ENCODE measurements at places on chromosomes 3 and 15.

DNA sequence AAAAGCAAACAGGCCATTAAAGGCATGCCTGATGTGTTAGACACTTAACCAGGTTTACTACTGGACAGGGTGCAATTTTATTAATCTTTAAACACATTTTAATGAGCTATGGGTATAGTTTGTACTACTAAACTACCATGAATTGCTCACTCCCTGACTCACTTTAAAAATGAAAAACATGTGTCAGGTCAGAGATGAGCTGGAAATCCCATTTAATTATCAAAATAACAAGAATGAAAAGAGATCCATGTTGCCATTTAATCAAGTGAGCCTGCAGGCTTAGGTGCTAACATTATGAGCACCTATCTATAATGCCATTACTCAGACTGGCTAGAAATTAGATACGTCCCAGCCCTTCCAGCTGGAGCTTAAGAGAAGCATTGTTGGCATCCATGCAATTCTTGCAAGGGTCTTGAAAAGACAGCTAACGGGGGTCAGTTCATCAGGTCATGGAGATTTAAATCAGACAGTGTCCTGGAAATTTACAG, 224.4 kb downstream of the THRB start:
- DNase-seq = no peak

GRCh38 chr3:177523067-177523675, 325.9 kb upstream of the TBL1XR1 start:
- DNase-seq = no peak

GRCh38 chr3:26752466-26752865, 129.9 kb downstream of the LRRC3B start:
- DNase-seq = no peak

DNA sequence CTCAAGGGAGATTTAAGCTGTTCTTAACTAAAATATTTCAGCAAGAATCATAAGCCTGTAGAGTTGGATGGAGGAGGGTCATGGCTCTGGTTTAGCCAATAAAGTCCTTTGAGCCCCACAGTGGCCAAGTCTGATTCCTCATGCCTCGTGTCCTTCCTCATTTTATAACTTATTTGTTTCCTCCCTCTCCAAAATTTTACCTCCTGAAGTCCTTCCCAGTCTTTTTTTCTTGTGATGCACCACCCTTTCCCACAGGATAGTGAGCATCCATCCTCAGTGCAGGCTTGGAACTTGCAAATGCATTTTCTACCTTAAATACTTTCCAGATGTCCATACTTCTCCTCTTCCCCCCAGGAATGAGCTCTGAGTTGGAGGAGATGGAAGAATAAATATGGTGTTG, 162.7 kb upstream of the AGTR1 start:
- DNase-seq = no peak

Measured in cerebellar cortex (tissue), 1 donor.